Psoas muscle (tissue), 8 donors: ENCODE measurements at places on chromosomes 4 and X. TPM values are rescaled to one million over a fixed set of nuclear protein-coding genes. Genes with fewer than 3 reads are reported as not detected.

ADAMTS3 gene
- polyA plus RNA-seq: 0.10 TPM

CPXCR1 gene
- not detected for polyA plus RNA-seq

- no peak for DNase-seq
- peaks cover 14% of the 10 kb centered on the region for H3K4me1 ChIP-seq
- H3K27ac ChIP-seq: no peak overlapping the region
These were observed 227.1 kb upstream of the JADE1 start for GRCh38 chr4:128582427-128582870.

DNA sequence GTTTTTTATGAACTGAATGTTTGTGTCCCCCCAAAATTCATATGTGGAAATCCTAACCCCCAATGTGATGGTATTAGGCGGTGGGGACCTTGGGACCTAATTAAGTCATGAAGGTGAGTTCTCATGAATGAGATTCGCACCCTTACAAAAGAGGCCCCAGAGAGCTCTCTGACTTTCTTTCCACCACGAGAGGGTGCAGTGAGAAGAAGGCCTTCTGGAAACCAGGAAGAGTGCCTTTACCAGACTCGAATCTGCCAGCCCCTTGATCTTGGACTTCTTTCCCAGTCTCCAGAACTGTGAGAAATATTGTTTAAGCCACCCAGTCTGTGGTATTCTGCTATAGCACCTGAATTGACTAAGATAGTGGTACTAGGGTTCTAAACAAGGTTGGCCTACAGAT lies 40.8 kb downstream of the STK26 start:
- H3K36me3 ChIP-seq: no peaks in the 10 kb centered on the region
- H3K27me3 ChIP-seq: no peaks in the 10 kb centered on the region
- DNase-seq: no peak
- no peak overlapping the region for H3K4me3 ChIP-seq
- H3K27ac ChIP-seq: no peak overlapping the region
- no peaks in the 10 kb centered on the region for H3K4me1 ChIP-seq

DNA sequence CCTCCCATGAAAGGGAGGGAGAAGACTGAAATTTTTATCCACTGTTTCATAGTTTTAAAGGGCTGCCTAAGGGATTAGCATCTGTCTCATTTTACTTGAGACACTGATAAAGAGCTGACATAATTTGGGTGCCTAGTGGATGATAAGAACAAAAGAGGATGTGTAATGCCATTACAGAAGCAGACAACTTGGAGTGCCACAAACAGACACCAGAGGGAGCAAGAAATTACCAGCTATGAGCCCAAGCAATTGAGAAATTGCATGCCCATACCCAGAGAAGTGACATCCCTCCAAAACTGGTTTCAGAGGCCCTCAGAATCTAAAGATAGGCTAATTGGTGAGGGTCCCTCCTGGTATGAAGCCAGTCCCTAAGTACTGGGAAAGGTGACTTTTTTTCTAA lies 38.5 kb upstream of the POU3F4 start:
- no peaks in the 10 kb centered on the region for H3K4me1 ChIP-seq
- no peak overlapping the region for H3K4me3 ChIP-seq

DNA sequence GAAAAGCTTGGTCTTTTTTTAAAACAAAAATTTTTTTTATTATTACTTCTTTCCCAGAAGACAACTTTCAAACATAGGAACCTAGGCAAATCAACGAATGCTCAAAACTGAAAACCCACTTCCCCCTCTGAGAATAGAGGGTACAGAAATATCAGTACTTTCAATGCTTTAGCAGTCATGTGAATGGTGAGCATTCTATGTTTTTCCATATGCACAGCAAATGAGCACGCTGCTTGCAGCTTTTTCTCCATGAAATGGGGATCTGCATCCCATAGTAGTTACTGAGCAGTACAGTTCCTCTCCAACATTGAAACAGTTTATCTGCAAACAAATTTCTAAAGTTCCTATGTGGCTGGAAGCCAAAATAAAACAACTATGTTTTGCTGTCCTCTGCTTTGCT lies 108.4 kb upstream of the BMP2K start:
- no peak overlapping the region for H3K27ac ChIP-seq
- H3K36me3 ChIP-seq: no peaks in the 10 kb centered on the region
- no peak overlapping the region for H3K4me3 ChIP-seq
- peaks cover 5% of the 10 kb centered on the region for H3K4me1 ChIP-seq
- no peaks in the 10 kb centered on the region for H3K27me3 ChIP-seq
